ENCODE measurements at places on chromosomes 7 and 10.

DNA sequence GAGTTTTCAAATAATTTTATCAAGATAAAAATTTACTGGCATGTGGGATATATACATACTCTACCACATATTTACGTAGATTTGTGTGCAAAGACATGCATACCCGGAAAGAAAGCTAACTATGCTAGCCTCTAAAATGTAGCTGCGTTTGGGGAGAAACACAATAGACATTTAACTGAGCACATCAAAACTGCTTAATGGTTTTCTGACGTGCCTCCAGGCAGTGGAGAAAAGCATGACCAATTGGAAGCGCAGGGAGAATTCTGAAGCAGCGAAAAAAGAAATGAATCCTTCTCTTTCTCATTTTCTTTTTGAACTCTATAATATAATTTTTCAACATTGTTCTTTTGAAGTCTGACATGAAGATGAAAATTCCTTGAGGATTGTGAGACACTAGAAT is 60.3 kb upstream of the LYZL1 start:
- no peak for DNase-seq

DNA sequence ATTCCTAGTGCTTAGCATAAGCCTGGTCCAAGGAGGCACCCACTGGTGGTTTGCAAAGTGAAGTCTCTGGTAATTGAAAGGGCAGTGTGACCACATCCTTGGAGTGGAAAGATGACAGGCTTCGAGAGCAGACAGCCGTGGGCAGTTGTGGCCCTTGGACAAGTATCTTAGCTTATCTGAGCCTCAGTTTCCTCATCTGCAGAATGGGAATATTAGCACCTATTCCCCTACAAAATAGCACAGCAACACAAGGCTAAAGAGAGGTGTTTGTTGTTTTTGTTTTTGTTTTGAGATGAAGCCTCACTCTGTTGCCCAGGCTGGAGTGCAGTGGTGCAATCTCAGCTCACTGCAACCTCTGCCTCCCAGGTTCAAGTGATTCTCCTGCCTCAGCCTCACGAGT is 29.3 kb downstream of the MYL10 start:
- no peak for DNase-seq

DNA sequence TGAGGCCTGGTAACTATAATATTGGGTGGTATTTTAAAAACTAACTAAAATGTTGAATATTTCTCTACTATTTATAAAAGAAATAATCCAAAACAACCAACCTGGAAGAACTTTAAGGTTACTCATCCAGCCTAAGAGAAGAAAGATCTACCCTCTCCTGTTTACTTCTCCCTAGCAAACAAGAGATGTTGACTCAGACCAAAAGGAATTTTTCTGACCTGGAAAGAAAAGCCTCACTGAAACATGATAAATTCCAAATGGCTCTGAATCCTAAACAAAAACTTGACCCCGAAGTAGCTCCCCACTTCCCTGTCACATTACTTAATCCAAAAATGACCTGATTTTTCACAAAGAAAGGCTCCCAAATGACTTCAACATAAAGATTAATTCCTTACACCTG is 101.2 kb downstream of the PARD3 start:
- peak; percentile 74 for DNase-seq

GRCh38 chr7:69349291-69349690 is 249.0 kb upstream of the AUTS2 start:
- DNase-seq: no peak

DNA sequence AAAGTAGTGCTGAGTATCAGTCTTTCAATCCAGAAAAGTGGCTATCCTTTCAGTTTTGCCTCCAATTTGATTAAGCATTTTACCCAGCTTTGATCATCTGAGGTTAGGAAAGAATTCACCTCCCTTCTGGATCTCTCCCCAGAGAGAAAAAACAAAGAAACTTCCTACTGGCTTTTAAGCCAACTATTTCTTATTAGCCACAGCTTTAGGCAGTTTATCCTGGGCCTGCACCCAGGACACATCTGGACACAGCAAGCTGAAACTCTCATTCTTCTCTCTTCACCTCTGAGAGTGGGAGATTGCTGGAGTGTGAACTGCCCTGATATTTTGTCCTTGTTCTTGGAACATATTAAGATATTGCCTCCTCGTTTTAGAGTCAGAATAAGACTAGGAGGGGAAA is 43.5 kb upstream of the LSM8 start:
- DNase-seq: no peak

DNA sequence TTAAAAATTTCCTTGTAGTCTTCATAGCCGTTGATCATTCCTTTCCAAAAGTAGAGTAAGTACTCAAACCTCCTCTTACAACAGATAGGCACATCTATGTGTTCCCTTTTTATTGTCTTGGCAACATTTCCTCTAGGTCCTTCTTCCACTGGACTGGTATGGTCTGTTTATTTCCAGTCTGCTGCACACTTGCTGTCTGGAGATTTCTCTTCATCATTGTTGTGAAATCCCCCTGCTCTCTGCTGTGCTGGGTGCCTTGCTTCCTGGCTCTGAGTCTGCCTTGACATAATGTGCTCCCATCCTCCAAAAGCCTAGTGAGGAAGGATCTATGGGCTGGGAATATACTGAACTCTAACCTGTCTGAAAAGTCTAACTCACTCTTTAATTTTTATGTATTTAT is 545.3 kb upstream of the VSTM2A start:
- DNase-seq: no peak

GRCh38 chr10:4354382-4354812 is 471.6 kb upstream of the AKR1E2 start:
- peak; percentile 14 for DNase-seq

GRCh38 chr7:98075801-98076200 is 30.9 kb upstream of the LMTK2 start:
- DNase-seq: no peak

GRCh38 chr7:17963281-17963680 is 23.0 kb upstream of the SNX13 start:
- no peak for DNase-seq

GRCh38 chr7:122600630-122601029 is 98.3 kb downstream of the RNF133 start:
- no peak for DNase-seq

DNA sequence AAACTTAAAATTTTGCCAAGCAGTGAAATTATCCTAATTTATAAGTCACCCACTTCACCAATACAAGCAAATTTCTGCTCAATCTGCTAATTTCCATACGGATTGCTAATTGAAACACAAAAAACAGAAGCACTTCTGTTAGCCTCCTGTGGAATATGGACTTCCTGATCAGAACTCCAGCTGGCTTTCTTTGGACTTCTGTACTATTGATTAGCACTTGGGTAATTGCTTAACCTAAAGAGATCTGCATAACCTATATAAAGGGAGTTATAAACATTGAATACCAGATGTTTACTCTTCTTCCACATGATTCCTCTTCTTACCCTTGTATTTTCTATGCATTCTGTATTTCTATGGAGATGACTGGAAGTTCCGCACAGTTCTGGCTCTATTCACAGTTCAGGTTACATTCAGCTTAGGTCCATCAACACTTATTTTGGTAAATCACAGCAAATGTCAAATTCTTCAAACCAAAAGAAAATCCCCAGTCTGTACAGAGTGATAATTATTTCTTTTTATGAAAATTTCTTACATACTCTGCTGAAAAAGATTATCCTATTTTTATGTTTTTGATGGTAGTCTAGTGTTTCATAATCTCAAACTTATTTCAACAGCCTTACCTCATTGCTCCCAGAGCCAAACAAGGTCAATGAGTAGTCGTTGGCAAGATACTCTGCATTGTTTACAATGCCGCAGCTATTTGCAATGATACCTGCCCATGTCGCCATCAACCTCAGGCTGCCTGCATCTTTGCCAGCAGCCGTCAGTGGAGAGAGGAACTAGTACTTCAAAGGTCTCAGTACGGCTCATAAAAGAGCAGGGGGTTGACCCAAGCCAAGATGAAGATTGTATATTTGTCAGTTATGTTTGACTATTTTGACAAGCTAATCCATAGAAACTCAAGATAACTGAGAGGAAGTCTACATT is 225.6 kb downstream of the AHR start:
- DNase-seq: no peak

GRCh38 chr7:82105463-82105862 is 335.6 kb upstream of the HGF start:
- peak; percentile 6 for DNase-seq

GRCh38 chr7:129952086-129952652 is 591 bp downstream of the UBE2H start:
- peak; percentile 12 for DNase-seq

DNA sequence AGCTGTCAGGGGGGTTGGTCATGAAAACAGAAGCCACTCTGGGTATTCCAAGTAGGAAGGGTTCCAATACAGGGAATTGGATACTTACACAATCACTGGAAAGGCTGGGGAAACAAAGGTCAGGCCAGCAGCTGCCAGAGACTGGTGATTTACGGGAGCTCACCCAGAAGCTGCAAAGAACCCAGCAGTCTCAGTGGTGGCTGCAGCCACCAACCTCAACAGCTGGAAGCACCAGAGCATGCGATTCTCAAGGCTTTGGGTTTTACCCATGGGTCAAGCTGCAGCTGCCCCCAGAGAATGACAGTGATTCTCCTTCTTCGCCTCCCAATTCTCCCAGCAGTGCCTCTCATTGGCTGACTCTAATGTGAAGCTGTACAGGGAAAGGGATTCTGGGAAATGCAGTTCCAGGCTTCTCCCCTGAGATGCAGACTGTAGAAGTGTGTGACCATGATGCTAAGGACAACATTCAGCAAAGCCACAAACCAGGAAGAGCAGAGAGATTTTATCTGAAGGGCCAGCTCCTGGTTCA is 107.2 kb upstream of the TCF7L2 start:
- no peak for DNase-seq

DNA sequence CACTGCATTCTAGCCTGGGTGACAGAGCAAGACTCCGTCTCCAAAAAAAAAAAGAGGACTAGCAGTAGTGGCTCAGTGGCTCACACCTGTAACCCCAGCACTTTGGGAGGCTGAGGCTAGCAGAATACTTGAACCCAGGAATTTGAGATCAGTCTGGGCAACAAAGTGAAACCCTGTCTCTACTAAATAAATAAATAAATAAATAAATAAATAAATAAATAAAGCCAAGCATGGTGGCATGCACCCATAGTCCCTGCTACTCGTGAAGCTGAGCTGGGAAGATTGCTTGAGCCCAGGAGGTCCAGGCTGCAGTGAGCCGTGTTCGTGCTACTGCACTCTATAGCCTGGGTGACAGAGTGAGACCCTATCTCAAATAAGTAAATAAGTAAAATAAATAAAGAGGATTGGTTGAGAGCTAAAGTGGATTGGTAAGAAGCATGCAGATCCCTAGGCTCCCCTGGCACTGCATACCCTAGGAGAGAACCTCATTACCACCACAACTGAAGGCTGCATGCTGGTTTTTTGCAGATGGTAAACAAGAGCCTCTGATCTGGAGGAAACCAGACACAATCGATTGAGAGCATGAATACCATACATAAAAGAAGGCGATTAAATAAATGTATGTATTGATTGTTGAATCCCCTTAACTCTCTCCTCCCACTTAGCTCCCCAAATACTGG is 163.2 kb downstream of the REEP3 start:
- no peak for DNase-seq

- no peak for DNase-seq
Measured at GRCh38 chr7:49927631-49928030, 154.2 kb downstream of the VWC2 start.

- DNase-seq: no peak
Measured at GRCh38 chr7:94264756-94265155, 129.9 kb upstream of the COL1A2 start.

- no peak for DNase-seq
Measured at GRCh38 chr7:76185187-76185896, 16.4 kb upstream of the SRRM3 start.

- peak; percentile 20 for DNase-seq
Measured at GRCh38 chr7:32892521-32893206, 1.1 kb upstream of the KBTBD2 start.

- no peak for DNase-seq
Measured at GRCh38 chr10:89535171-89536012, at the start of gene SLC16A12. TSS of gene SLC16A12 (minus strand) at chr10:89535594. CDS start at chr10:89462578, 73,016 bp downstream.

- no peak for DNase-seq
Measured at GRCh38 chr7:16634271-16634738, 11.2 kb downstream of the ANKMY2 start.

DNA sequence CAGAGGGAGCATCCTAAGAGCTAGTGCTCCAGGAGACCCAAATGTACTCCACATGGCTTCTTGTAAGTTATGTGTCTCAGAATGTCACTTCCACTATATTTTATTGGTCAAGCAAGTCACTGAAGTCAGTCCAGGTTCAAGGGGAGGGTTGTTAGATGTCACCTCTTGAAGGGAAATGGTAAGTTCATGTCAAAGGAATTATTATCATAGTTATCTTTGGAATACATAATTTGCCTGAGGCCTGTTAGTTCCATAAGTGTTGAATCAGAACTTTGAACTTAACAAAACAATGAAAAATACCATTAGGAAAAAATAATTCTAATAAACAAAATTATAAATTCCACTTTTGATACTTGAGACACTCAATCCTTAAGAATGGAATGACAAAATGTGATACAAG is 30.6 kb downstream of the STAM start:
- no peak for DNase-seq

DNA sequence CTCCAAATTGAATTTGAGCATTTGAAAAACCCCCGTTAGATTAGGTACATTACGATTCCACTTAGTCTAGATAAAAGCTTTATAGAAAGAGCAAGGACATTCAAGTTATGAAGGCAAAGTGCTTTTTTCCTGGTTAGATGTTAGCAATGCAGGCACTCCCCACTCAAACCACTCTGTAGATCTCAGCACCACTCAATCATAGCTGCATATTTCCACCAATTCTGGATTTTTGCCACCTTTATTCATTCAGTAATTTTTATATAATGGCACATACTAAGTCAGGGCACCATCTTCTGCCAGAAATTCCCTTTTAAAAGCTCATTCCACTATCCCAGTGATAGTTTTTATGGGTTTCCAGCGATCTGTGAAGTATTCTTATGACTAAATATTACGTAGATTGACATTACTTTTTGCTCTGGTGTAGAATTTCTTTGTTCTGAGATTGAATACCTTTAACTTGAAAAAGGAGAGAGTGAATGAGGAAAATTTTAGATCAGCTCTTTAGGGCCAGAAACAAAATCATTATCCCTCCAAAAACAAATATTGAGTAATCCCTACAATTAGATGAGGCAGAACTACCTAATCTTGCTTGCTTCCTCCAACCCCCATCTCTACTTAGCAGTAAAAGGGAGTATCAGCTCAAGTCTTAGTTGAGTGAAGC is 51.6 kb downstream of the RNLS start:
- DNase-seq: no peak

DNA sequence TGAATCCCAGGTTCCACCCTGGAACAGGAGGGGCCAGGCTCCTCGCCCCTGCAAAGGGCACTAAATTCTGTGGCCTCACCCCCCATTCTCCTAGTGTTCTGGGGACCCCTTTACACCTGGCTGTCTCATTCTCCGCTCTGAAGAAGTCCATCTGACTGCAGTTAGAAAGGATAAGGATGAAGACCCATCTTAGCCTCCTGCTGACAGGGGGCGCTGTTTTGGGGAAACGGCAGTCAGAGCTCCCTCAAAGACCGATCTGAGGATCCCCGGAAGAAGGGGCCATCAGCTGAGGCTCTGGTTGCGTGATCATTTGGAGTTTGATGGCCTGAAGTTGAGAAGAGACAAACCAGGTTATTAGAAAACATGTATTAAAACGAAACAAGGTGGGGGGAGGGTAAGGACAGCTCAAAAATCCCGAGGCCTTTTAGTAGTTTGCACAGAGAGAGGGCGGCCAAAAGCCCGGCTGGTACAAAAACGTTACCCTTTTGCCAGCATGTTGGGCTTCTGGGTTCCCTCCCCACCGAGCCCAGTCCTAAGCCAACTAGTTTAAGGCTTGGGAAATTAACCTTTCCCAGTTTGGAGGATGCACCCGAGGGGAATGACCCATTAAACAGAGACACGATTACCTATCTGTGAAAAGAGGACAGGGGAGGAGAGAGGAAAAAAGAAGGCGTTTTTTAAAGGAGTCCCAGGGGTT is 102.8 kb downstream of the CHN2 start:
- DNase-seq: no peak

- peak; percentile 12 for DNase-seq
Measured at GRCh38 chr7:75905785-75906604, 9.0 kb upstream of the POR start.
